ENCODE measurements at places on chromosomes 3 and 15.

GRCh38 chr15:50938525-50938924 lies 30.0 kb downstream of the AP4E1 start:
- DNase-seq: no peak

DNA sequence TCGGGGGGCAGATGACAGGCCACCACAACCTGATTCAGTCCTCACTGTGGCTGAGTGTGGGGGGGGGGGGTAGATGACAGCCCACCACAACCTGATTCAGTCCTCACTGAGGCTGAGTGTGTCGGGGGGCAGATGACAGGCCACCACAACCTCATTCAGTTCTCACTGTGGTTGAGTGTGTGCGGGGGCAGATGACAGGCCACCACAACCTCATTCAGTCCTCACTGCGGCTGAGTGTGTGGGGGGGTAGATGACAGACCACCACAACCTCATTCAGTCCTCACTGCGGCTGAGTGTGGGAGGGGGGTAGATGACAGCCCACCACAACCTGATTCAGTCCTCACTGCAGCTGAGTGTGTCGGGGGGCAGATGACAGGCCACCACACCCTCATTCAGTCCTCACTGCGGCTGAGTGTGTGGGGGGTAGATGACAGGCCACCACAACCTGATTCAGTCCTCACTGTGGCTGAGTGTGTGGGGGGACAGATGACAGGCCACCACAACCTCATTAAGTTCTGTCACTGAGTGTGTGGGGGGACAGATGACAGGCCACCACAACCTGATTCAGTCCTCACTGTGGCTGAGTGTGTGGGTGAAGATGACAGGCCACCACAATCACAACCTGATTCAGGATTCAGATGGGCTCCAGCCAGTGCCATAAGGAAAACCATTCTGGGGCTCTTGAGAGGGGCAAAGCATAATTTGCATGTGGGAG lies 16.9 kb downstream of the ZNF717 start:
- no peak for DNase-seq

GRCh38 chr15:47473832-47474231 lies 243.5 kb upstream of the SEMA6D start:
- DNase-seq: no peak

DNA sequence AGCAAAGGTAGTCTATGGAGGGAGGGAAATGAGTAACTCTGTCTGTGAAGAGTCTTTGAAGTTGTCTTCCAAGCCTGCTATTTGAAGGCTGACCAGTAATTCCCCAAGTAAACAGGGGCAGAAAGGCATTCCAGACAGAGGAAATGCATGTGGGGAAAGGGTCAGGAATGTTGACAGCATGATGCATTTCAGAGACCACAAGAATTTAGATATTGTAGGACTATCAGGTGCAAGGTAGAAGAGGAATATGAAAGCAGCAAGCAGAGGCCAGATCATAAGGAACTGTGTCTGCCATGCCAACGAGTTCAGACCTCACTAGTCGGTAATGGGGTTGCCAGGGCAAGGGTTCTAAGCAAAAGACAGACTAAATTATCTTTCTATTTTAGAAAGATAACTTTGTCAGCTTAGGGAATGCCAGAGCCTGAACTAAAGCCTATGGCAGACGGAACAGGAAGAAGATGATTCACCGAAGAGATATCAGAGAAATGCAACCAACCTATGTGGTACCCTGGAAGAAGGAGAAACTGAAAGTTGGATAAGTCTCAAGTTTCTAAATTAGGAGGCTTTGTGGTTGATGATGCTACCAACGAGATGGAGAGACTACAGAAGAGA lies 327.0 kb upstream of the RORA start:
- DNase-seq: no peak

GRCh38 chr3:51800750-51801125 lies 21.7 kb upstream of the IQCF6 start:
- DNase-seq: no peak

All from right lobe of liver (tissue), 6 donors.